ENCODE measurements at places on chromosomes 13 and 19.

DNA sequence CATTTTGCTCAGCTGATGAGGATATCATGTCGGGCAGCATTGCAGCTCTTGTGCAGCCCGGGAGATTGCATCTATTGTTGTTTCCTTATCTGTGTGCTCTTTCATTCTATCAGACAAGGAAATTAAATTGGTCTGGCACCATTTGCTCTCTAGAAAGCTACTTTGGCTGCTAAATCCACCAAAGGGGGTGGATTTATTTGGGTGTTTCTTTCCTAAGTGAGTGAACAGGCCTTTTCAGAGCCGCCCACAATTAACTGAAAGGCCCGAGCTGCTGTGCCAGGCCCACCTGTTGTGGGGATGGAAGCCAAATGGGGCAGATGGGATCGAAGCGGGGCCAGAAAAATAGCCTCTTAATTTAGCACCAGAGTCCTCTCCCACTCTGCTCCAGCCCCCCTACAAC, 99.4 kb downstream of the DNAJC15 start:
- no peak for DNase-seq

DNA sequence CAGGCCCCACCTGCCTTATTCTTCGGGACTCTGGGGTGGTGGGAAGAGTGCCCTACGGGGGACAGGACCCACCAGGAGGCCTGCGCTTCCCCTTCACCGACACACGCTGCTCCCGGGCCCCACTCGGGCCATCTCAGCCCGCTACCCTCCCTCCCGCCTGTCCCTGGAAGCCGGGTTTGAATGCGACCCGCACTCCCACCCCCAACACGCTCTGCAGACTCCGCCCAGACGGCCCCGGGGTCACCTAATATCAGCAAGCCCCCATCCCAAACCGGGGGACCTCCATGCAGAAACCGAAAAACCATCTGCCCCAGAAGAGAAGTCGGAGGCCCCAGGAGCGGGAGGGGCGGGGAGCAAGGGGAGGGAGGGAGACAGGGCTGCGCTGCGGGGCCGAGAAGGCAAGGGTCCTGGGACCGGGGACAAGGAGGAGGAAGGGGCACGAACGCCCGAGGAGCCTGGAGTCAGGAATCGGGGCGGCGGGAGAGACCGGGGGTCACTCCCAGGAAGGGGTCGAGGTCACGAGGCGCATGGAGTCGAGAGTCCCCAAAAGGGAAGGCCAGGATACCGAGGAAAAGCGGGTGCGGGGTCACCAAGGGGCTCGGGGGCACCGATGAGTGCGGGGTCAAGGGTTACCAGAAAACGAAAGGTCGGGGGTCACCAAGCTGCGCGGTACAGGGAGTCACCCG, 766 bp downstream of the SBNO2 start:
- peak; percentile 33 for DNase-seq

DNA sequence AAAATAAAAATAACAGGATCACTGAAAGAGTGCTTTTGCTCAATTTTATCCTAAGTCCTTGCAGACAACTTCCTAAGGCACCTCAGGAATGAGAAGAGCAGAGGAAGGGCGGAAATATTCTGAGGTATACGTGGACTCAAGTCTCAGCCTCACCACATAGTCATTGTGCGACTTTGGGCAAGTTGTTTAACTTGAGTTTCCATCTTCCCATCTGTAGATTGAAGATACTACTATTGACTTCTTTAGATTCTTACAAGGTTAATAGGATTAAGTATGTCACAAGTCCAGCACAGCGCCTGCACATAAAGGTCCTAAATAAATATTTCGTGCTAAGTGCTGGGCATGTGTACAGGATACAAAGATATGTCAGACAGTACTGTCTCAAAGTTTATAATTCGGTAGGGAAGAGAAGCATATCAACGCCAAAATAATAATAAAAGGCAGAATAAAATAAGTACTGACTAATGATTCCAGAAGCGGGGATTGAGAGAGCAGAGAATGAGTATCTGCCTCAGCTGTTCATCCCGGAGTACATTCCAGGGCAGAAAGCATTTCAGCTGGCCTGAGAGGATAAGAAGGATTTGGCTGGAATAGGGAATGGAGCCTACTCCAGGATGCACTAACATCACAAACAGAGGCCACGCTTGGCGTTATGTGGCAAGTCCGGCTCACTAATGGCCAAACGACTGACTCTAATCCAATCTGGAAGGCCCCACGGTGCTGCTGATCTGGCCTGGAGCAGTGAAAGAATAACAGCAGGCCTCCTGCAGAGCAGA, 139.7 kb downstream of the FLT1 start:
- no peak for DNase-seq

DNA sequence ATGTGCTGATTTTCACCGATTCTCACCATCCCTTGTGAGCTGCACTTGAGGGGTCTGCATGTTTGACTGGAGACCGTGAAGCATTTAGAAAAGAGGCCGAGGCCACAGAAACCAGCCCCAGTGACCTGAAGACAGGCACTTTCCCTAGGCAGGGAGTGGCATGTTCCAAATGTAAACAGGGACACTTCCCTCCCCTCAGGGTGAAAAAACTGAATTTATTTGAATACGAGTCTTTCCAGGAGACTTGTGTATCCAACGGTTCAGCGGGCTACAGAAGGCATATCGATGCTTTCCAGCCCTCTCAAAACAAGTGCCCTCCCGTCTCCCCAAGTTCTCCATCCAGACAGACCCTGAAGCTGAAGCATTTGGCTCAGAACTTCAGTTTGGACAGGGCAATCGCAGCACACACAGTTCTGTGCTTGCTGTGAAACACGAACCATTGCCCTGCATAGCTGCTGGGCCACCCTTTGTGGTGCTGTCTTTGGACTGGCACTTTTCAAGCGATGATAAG, 106.1 kb downstream of the ZIC5 start:
- no peak for DNase-seq

DNA sequence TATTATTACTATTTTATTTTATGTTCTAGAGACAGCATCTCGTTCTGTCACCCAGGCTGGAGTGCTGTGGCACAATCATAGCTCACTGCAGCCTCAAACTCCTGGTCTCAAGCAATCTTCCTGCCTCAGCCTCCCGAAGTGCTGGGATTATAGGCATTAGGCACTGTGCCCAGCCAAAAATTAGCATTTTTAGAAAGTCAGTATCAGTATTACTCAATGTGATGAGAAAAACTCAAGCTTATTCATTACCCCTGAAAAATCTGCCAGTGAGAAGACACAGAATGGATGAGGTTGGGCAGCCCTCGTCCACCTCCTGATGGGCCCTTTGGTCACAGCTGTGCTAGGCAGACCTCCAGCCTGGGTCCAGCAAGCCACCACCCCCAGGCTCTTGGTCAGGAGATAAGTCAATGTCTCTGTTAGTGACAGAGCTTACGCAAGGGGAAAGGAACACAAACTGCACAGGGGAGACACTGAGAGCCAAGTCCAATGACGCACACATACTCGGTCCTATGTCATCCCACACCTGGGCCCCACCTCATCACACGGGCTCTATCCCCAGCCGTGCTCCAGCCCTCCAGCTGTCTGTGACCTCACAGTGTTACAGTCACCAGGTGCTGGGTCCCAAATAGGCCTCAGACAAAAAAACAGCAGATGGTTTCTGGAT, 19.8 kb downstream of the PEPD start:
- no peak for DNase-seq

GRCh38 chr13:25237083-25237482, 50.2 kb downstream of the MTMR6 start:
- no peak for DNase-seq

- peak; percentile 56 for DNase-seq
Observed at GRCh38 chr13:114115191-114115671, 17.2 kb downstream of the RASA3 start.

GRCh38 chr13:114226088-114226487, 8.6 kb upstream of the CDC16 start:
- peak; percentile 38 for DNase-seq

- DNase-seq: no peak
Observed at GRCh38 chr19:38924388-38924787, 6.2 kb downstream of the SARS2 start.

DNA sequence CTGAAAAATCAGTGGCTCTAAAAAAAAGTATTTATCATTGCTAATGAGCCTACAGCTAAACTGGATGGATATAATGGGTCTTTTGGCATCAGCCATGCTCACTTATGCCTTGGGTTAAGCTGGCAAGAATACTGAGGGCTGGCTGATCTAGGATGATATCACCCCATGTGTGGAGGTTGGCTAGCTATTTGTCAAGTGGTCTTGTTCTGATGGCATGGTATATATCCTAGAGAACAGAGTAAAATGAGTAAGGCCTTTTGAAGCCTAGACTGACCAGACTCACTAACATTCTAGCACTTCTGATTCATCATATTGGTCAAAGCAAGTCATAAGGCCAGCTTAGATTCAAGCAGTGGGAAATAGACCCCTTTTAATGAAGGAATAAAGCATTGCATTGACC, 383.0 kb downstream of the SLITRK1 start:
- no peak for DNase-seq

GRCh38 chr19:47798904-47799266, 5.5 kb downstream of the TPRX1 start:
- no peak for DNase-seq

DNA sequence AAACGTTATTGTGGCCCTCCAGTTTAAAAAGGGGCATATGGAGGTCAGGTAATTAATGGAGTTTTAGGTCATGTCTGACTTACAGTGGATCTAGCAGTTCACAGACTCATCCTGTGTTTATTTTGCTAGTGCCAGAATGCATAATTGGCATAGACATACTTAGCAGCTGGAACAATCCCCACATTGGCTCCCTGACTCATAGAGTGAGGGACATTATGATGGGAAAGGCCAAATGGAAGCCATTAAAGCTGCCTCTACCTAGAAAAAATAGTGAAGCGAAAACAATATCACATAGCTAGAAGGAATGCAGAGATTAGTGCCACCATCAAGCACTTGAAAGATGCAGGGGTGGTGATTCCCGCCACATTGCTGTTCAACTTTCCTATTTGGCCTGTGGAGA, 610.7 kb downstream of the SLITRK5 start:
- no peak for DNase-seq

- no peak for DNase-seq
Observed at GRCh38 chr13:103431856-103432255, 365.6 kb upstream of the SLC10A2 start.

- no peak for DNase-seq
Observed at GRCh38 chr19:14035706-14036105, 4.1 kb downstream of the IL27RA start.

DNA sequence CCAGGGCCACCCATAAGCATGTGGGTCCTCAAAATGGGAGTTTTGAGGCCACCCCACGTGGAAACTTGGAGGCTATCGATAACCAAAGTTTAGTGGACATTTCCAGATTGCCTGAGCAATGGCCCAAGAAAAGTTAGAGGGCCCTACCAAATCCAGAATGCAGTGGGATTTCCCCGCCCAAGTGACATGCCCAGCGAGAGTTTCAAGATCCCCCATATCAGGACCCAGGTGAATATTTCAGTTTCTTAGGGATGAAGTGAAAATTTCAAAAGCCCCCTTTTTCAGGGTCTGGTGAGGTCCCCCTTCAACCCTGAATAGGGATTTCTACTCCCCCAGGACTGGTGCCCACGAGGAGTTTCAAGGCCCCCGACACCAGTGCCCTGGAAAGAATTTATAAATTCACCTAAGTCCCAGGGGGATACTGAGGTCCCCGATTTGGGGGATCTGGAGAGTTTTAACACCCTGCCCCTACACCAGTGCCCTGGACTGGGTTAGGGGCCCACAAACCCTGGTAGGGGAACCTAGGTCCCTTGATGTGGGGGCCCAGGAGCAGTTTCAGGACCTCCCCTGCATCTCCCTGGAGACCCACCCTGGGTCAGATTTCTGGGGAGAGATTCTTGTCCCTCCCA, 695 bp downstream of the BST2 start:
- peak; percentile 41 for DNase-seq

- no peak for DNase-seq
Observed at GRCh38 chr13:67509018-67509417, 278.9 kb upstream of the PCDH9 start.

DNA sequence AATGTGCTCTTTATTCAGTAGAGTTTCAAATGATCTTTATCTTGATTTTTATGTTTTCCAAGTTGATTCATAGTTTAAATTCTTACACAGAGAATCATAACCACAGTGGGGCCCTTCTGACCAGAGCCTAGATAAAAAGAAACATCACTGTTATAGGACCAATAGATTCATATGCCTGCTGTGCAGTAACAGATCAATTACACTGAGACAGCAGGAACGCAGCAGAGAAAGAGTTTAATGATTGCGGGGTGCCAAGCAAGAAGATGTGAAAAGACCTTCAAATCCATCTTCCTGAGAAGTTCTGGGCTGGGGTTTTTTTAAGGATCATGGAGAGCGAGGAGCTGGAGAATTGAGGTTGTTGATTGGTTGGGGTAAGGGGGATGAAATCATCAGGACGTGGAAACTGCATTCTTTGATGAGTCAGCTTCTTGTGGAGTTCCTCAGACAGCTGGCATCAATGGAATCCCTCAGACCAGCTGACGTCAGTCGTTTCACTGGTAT, 346.6 kb downstream of the TBC1D4 start:
- no peak for DNase-seq

GRCh38 chr19:51552996-51553725, 17.9 kb upstream of the ZNF175 start:
- DNase-seq: peak; percentile 76

DNA sequence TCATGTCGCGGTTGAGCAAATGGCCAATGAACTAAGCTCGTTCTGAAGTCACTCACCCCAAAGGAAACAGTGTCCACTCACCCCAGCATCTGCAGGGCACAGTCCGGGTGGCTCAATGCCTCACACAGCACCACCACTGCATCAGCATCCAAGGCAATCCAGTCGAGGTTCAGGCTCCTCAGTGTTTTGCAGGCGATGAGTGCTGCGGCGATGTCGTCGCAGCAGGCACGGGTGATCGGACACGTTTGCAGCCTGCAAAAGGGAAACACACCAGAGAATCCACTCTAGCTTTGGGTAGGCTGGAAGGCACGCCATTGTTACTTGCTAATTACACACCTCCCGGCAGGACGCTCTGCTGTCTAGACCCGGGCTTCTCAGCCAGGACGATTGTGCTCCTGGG, 26.5 kb downstream of the NLRP9 start:
- DNase-seq: no peak

DNA sequence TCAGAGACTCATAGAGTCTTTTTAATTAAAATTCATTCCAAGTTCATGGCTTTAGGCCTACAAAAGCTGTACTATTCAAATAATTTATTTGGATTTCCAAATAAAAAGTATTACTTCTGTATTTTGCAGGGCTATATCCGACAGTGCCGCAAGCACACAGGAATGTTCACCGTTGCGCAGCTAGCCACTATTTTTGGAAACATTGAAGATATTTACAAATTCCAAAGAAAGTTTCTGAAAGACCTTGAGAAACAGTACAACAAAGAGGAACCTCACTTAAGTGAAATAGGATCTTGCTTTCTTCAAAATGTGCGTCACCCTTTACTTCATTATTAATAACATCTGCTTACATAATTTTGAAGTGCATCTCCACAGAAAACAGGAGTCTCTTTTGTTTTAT, 20.5 kb upstream of the C1QTNF9 start:
- no peak for DNase-seq

DNA sequence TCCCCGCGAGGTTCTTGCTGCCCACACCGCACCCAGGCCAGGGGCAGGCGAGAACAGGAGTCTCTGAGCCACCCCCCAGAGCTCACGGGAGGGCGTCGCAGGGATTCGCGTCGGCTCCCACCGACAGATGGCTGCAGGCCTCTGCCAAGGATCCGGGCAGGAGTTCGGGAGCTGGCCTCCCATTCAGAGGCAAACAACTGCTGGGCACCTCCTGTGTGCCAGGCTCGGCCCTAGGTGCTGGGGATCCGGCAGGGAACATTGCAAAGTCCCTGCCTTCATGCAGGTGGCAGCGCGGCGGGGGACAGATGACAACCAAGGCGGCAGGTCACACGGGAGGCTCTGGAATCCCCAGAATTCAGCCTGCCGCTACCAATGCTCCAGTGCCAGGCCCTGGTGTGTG, 25.3 kb downstream of the LRRC4B start:
- DNase-seq: no peak

GRCh38 chr19:14416817-14417231, 2.3 kb downstream of the DDX39A start:
- no peak for DNase-seq

All from activated naive CD4-positive, alpha-beta T cell treated with anti-CD3 and anti-CD28 coated beads for 36 hours (primary cell).